Left renal cortex interstitium (tissue), 4 donors: ENCODE measurements at places on chromosomes 1 and 21. TPM values are rescaled to one million over a fixed set of nuclear protein-coding genes. Genes with fewer than 3 reads are reported as not detected.
A peak's percentile ranks its signal among the peaks of the same experiment; 100 is the strongest.

The C21orf91 gene
- 24.9 TPM for polyA plus RNA-seq

The OVAAL gene
- polyA plus RNA-seq, result not detected

The OR2T11 gene
- polyA plus RNA-seq, result not detected

GRCh38 chr1:209733409-209734192 is 22.3 kb upstream of the TRAF3IP3 start:
- no peak for DNase-seq

DNA sequence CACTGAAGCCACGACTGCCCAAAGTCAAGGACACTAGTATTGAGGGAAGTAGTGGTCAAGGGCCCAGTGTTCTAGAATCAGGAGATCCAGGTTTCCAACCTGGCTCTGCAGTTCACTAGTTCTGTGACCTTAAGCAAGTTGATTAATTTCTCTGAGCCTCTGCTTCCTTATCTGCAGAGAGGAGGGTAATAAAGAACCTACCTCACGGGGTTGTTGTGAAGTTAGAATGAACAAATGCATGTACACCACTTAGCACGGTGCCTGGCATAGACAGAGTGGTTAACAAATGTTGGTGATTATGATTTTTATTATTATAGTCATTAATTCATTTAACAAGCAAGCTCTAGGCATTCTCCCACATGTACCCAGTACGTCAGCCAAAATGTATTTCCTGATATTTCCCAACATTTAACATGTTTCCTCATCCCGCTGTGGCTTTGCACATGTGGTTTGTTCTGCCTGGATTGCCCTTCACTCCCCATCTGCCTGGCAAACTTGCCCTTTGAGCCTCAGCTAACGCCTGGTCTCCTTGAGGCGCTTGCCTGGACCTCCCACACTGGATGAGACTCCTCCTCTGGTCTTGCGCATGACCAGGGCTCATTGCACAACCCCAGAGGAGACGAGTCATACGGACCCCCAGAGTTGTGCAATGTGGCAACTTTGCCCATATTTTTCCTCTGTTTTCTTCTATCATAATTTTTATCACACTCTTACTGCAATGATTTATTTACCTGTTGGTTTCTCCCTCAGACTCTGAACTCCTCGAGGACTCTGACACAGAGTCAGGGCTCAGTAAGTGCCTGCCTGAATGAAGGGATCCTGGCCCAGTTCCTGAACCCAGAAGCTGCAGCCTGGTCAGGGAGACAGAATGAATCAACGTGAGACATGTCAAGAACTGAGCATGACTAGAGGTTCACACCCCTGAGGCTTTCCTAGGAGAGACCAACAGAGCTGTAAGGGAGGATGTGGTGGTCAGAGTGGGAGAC is 20.7 kb upstream of the MFSD2A start:
- no peak for DNase-seq

The GBP6 gene
- 0.03 TPM for polyA plus RNA-seq

GRCh38 chr1:50774759-50775351 is 185.2 kb downstream of the FAF1 start:
- DNase-seq, result peak; percentile 14

DNA sequence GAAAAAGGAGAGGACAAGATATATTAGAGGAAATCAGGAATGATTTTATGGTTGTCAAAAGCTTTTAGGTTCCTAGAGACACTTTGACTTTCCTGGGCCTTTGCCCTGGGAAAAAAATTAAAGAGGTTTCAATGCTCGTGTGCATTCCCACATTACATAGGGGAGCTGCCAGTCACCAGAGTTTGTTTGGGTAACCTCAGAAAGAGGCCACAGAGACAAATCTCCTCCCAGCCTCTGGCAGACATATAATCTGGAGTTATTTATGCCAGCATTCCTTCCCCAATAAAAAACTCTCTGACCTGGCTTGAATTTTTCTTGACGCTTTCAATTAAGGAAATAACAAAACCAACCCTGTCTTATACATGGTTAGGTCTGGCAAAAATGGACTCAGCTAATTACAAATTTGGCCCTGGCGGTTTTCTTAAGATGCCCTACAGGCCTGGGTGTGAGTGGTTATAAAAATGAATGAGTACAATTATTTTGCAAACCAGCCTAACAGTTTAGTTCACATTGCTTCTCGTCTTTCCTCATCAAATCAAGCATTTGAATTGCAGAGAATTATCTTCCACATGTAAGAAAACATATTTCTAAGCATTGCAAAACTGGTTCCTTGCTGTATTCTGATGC is 63.7 kb downstream of the WLS start:
- no peak for DNase-seq

The RNU1-4 gene
- polyA plus RNA-seq, result not detected

GRCh38 chr1:43531107-43531905 is 623 bp downstream of the PTPRF start:
- DNase-seq, result no peak

DNA sequence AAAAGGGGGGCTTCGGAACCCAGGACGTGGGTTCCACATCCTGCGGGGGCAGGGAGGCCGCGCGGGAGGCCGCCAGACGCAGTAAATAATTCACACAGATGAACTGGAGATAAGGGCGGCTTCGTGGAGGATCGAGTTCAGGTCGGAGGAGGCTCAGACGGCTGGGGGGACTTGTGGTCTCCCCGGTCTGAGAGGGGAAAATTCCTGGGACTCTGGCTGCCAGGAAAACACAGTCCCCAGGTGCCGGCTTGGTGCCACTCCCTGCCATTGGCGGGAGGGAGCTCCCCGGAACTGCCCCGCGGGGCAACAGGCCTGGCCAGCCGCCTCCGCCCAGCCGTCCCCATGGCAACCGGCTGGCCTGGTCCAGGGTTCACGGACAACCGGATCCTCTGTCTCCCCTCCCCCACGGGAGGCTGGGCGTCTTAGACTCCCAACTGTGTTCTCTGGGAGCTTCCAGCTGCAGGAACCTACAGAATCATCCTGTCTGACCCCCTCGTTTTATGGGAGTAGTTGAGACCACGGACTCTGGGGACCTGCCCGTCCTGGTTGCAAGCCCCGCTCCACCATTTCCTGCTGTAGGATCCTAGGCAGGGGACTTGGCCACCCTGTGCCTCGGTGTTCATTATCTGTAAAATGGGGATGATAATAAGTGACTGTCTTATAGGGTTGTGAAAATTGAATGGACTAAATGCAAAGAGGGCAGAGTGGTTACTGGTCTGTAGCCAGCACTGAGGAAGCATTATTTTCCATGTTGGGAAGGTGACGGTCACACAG is 9.6 kb downstream of the CAMK2N1 start:
- DNase-seq, result no peak

DNA sequence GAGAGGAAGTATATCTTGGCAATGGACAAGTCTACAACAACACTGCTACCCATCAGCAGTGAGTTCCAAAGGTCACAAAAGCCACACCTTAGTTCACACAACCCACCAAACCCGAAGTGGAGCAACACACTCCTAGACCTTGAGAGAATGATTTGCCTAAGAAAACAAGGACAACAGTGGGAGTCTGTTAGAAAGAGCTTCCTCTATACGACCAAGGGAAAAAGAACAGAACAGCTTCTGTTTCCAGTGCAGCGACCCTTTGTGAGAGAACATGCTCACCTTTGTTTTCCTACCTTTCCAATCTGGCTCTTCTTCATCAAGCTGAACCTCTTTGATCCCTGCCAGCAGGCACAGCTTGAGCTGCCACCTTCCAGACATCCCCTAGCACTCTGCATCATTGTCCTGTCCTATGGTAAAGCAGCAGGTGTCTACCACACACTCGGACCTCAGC is 56.7 kb upstream of the PALMD start:
- no peak for DNase-seq

The KCNK1 gene
- 7.6 TPM for polyA plus RNA-seq
